ENCODE measurements at places on chromosomes 6 and 20.

DNA sequence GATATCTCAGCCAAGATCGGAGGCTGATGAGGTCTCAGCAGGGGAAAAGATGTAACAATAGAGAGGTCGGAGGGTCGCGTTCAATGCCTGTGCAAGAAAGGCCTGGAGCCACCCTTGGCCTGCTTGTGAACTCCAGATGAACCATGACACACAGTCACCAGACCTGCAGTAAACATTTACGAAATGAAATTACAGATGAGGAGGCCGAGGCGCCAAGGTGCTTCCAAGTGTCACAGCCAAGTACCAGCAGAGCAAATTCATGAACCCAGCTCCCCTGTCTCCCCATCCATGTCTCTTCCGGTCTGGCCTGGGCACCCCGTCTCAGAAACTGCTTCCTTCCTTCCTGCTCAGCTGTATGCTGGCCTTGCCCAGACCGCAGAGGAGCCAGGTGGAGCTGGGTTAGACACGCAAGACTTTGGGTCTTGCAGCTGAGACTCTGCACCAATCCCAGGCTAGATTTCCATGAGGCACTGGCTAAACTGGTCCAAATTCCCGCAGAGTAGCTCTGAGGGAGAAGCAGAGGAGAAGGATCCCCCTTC lies 48.1 kb downstream of the CHMP4B start:
- no peak for DNase-seq
- H3K27ac ChIP-seq, result peak overlapping the region; percentile 35
- no peaks in the 10 kb centered on the region for H3K27me3 ChIP-seq
- peaks cover 8% of the 10 kb centered on the region for H3K4me1 ChIP-seq
- H3K36me3 ChIP-seq, result peaks cover 22% of the 10 kb centered on the region

DNA sequence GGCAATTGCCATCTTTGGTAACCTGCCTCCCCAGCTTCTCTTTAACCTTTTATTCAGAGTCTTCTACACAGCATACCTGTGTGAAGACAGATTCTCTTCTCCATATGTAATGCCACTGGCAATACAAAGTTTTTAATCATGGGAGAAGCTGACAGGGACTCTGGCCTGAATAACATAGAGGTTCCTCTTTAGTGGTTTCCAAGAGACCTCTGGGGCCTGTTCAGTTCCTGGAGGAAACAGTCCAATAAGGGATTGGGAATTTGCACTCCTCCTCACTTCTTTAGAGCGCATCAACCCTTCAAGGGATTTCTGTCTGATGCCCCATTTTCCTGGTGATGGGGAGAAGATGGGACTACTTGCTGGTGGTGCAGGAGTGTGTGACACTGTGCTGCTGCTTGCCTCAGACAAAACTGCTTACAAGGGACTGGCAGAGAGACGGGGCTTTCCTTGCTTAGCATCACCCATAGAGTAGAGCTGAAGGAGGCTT lies 1.4 kb downstream of the RIMS1 start:
- H3K27me3 ChIP-seq, result peaks cover 88% of the 10 kb centered on the region
- DNase-seq, result no peak
- peaks cover 7% of the 10 kb centered on the region for H3K4me1 ChIP-seq
- peak overlapping the region; percentile 73 for H3K4me3 ChIP-seq
- no peaks in the 10 kb centered on the region for H3K36me3 ChIP-seq
- H3K27ac ChIP-seq, result no peak overlapping the region

- H3K27ac ChIP-seq, result no peak overlapping the region
- H3K27me3 ChIP-seq, result no peaks in the 10 kb centered on the region
- DNase-seq, result no peak
- H3K4me3 ChIP-seq, result no peak overlapping the region
- H3K4me1 ChIP-seq, result peaks cover 25% of the 10 kb centered on the region
These were observed 41.1 kb downstream of the RAMACL start for GRCh38 chr6:166545156-166546034.

- H3K36me3 ChIP-seq, result peaks cover 25% of the 10 kb centered on the region
- H3K27me3 ChIP-seq, result no peaks in the 10 kb centered on the region
- H3K27ac ChIP-seq, result no peak overlapping the region
- no peak for DNase-seq
- no peak overlapping the region for H3K4me3 ChIP-seq
- no peaks in the 10 kb centered on the region for H3K4me1 ChIP-seq
These were observed 51.4 kb downstream of the IBTK start for GRCh38 chr6:82196161-82196560.

GRCh38 chr20:46592580-46593362 lies 42.3 kb upstream of the OCSTAMP start:
- H3K27ac ChIP-seq, result no peak overlapping the region
- no peak for DNase-seq
- no peak overlapping the region for H3K4me3 ChIP-seq
- H3K4me1 ChIP-seq, result peaks cover 4% of the 10 kb centered on the region
- peaks cover 16% of the 10 kb centered on the region for H3K36me3 ChIP-seq

DNA sequence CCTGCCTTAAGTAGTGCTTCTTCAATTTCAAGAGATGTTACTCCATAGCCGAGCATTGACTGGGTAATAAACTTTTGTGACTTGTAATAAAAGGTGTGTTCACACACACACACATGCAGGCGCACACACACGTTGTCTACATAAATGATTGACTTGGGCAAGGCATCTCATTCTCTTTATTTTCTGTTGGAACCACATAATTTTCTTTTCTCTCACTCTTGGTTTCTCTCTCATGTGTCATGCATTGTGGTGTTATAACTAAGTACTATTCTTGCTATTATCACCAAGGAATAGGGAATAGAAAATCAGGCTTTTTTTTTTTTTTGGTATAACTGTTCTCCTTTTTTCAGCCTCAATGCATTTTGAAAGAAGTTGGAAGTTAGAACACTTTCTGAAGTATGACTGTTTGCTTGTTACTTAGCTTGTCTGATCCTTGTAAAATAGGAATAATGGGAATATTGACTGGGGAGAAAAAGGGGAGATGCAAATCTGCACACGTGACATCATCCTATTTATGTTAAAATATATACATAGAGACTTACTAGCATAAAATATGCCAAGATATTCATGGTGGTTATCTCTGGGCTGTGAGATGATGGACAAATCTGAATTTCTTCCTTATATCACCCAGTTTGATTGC lies 26.1 kb upstream of the CD83 start:
- H3K36me3 ChIP-seq, result peaks cover 1% of the 10 kb centered on the region
- H3K27me3 ChIP-seq, result peaks cover 13% of the 10 kb centered on the region
- no peaks in the 10 kb centered on the region for H3K4me1 ChIP-seq
- H3K27ac ChIP-seq, result no peak overlapping the region

- peaks cover 11% of the 10 kb centered on the region for H3K4me1 ChIP-seq
- H3K36me3 ChIP-seq, result no peaks in the 10 kb centered on the region
- no peak for DNase-seq
- H3K27me3 ChIP-seq, result no peaks in the 10 kb centered on the region
These were observed 403.4 kb downstream of the GJA1 start for GRCh38 chr6:121838842-121839241.

- no peak for DNase-seq
- H3K27me3 ChIP-seq, result no peaks in the 10 kb centered on the region
- no peak overlapping the region for H3K4me3 ChIP-seq
- no peaks in the 10 kb centered on the region for H3K36me3 ChIP-seq
- H3K27ac ChIP-seq, result no peak overlapping the region
These were observed 6.7 kb downstream of the RGS19 start for GRCh38 chr20:64072498-64073063.

DNA sequence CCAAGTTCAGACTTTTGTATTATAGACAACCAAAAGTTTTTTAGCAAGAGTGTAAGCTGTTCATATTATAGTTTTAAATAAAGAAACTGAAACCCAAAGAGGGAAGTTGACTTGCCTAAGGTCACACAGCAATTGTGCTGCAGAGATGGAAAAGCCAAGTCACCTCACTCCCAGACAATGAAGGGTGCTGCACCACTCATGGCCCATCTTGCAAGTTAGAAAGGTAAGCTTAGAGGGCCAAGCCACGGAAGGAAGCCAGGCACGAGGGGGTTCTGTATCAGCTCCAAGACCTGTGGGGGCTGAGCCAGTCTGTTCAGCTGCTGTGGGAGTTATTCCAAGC lies 860 bp downstream of the DEFB124 start:
- H3K4me3 ChIP-seq, result no peak overlapping the region
- no peak overlapping the region for H3K27ac ChIP-seq

- peaks cover 21% of the 10 kb centered on the region for H3K36me3 ChIP-seq
- no peaks in the 10 kb centered on the region for H3K27me3 ChIP-seq
These were observed at the start of gene CASS4 for GRCh38 chr20:56411759-56412472. TSS of gene CASS4 (plus strand) at chr20:56412260. CDS start at chr20:56412459, 199 bp downstream.

DNA sequence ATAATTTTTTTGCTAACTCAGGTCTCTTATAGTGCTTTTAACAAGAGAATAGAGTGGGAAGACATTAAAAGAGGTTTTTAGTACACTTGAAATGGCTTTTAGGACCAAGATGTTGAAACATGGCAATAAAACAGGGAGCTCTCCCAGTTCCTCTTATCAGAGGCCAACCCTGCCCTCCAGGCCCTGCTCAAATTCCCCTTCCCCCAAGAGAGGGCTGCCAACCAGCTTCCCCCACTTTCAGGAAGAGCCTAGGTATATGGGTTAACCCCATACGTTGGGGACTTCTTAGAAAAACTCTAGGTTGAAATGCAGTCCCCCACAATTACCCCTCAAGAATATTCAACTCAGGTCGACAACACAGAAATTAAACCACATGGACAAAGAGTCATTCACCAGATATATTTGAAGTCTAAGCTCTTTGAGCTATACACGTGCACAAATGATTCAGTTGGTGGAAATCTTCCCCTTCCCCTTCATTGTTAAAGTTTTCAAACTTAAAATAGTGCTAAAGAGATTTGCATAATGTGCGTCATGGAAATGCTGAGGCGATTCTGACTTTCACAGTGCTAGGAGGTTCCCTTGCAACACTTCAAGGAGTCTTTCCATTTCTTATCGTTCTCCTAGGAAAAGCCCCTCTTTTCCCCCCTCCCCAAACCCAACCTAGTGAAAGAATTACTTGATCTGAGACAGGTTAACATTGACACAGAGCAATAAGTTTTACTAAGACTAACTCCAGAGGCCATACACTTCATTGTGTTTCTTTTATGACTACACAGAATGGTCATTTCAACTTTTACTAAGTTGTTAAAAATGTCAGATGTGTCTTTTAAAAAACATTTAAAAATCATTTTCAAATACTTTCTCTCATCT lies 49.8 kb upstream of the ENPP5 start:
- DNase-seq, result no peak
- no peaks in the 10 kb centered on the region for H3K36me3 ChIP-seq
- no peak overlapping the region for H3K4me3 ChIP-seq
- H3K27me3 ChIP-seq, result no peaks in the 10 kb centered on the region

DNA sequence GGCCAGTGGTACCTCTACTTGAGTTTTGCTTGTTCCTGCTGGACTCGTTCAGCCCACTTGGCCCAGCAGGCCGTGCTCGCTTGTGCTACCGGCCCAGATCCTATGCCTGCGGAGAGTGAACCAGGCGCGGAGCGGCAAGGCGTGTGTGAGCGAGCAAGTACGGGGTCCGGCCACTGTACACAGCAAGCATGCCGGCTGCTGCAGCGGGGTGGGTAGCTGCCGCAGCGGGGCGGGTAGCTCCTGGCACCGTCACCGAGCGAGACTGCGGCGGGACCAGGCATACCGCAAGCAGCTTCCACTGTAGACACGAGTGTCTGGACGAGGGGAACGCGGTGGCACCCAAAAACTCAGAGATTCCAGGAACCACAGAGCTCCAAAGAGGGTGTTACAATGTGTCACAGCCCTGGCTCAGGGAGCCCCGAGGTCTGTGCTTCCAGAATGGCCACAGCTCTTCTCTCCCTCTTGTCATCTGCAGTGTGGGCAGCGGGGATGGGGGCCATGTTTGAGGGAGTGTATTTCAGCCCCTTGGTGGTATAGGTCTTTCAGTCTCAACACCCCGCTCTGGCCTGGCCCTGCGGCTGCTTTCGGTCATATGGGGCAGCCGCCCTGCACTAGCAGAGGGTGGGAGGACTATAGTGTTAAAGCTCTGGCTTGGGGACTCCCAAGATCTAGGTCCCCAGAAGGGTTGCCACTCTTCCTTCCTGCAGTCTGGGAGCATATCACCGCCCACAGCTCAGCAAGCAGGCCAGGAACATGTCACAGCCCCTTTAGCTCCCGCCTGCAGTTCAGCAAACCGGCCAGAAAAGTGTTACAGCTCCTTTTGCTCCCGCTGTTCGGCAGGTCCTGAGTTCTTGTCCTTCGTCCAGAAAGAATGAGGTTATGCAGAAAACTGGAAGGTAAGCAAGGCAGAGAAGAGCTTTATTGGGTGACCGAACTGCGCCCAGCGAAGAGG lies 6.1 kb upstream of the RWDD1 start:
- no peaks in the 10 kb centered on the region for H3K36me3 ChIP-seq
- no peak for DNase-seq
- H3K4me1 ChIP-seq, result peaks cover 22% of the 10 kb centered on the region
- no peak overlapping the region for H3K4me3 ChIP-seq

GRCh38 chr6:159726255-159726917 lies 920 bp upstream of the WTAP start:
- peaks cover 28% of the 10 kb centered on the region for H3K4me1 ChIP-seq
- peak; percentile 30 for DNase-seq
- peak overlapping the region; percentile 99 for H3K27ac ChIP-seq

GRCh38 chr6:26576407-26576843 lies 20.3 kb upstream of the ABT1 start:
- H3K36me3 ChIP-seq, result no peaks in the 10 kb centered on the region
- peaks cover 14% of the 10 kb centered on the region for H3K4me1 ChIP-seq
- DNase-seq, result no peak
- peaks cover 53% of the 10 kb centered on the region for H3K27me3 ChIP-seq
- H3K4me3 ChIP-seq, result peak overlapping the region; percentile 68

- DNase-seq, result no peak
- H3K36me3 ChIP-seq, result peaks cover 4% of the 10 kb centered on the region
- H3K4me3 ChIP-seq, result no peak overlapping the region
- no peaks in the 10 kb centered on the region for H3K27me3 ChIP-seq
These were observed 9.7 kb downstream of the PDE7B start for GRCh38 chr6:135861189-135861588.

DNA sequence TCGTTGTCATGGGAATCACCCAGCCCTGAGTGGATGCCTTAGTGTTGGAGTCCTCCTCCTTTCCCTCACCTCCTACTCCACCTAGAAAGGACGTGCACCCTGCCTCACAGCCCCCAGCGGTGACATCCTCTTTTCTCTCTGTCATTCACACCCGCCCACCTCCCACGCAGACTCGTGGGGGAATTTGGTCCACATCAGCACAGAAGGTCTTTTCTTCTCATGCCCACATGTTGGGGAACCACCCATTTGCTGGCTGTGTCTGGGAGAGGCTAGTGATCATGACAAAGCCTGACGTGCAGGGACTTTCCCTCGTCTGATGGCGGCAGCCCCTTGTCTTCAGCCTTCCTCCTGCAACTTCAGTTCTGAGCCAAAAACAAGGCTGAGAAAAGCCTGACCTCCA lies 96.0 kb upstream of the CNKSR3 start:
- H3K4me1 ChIP-seq, result peaks cover 13% of the 10 kb centered on the region
- H3K4me3 ChIP-seq, result no peak overlapping the region
- H3K27me3 ChIP-seq, result no peaks in the 10 kb centered on the region
- H3K27ac ChIP-seq, result no peak overlapping the region
- no peaks in the 10 kb centered on the region for H3K36me3 ChIP-seq

DNA sequence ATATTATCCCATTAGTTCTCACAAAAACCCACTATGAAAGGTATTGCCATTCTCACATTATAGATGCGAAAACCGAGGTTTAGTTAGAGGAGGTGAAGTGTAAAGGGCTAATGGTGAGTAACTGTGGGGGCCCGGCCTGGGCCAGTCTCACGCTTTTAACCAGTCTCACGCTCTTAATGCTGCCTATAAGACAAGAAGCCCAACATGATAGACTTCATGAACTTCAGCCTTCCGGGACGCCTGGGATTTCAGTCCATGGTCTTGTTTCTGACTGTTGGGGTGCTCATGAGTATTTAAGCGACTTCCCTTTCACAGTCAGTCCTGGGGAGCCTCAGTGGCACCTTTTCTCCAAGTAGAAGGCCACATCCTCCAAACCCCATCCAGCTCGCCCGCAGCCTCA lies 31.7 kb downstream of the AGPAT4 start:
- H3K4me1 ChIP-seq, result peaks cover 6% of the 10 kb centered on the region
- peaks cover 2% of the 10 kb centered on the region for H3K36me3 ChIP-seq
- no peak overlapping the region for H3K4me3 ChIP-seq
- no peak overlapping the region for H3K27ac ChIP-seq
- DNase-seq, result no peak
- H3K27me3 ChIP-seq, result no peaks in the 10 kb centered on the region

Data from mesothelial cell of epicardium (in vitro differentiated cells).